ENCODE measurements at places on chromosomes 2 and 18. TPM values are rescaled to one million over a fixed set of nuclear protein-coding genes. Genes with fewer than 3 reads are reported as not detected.

GRCh38 chr2:129780316-129781270 is 198.9 kb upstream of the RAB6C start:
- H3K4me3 ChIP-seq, result no peak overlapping the region
- H3K4me1 ChIP-seq, result no peaks in the 10 kb centered on the region
- no peak overlapping the region for H3K27ac ChIP-seq

GRCh38 chr2:129456691-129457090 is 522.8 kb upstream of the RAB6C start:
- no peaks in the 10 kb centered on the region for H3K36me3 ChIP-seq
- no peaks in the 10 kb centered on the region for H3K4me1 ChIP-seq
- H3K4me3 ChIP-seq, result no peak overlapping the region
- H3K27me3 ChIP-seq, result no peaks in the 10 kb centered on the region

DNA sequence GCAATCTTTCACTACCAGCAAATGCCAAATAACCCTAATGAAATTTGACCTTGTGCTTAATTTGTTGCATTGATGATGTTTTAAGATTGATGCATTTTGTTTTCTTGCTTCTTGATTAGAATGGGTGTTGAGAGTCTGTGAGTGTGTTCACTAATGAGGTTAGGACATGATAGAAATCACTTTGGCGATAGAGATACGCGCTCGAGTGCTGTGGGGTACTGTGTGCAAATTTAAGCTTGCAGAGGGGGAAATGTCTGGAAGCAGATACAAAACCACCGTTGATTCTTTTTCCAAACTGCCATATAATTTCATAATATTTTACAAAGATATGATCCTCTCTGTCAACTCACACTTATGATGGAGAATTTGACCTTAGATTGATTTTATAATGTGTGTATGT is 200.9 kb downstream of the PIEZO2 start:
- H3K4me1 ChIP-seq, result no peaks in the 10 kb centered on the region
- no peak overlapping the region for H3K27ac ChIP-seq
- H3K4me3 ChIP-seq, result no peak overlapping the region
- no peak for DNase-seq
- H3K27me3 ChIP-seq, result no peaks in the 10 kb centered on the region
- no peaks in the 10 kb centered on the region for H3K36me3 ChIP-seq

GRCh38 chr2:46296216-46296839 is 879 bp upstream of the EPAS1 start:
- DNase-seq, result peak; percentile 75
- H3K4me1 ChIP-seq, result no peaks in the 10 kb centered on the region
- peak overlapping the region; percentile 86 for H3K27ac ChIP-seq
- H3K36me3 ChIP-seq, result no peaks in the 10 kb centered on the region

- H3K36me3 ChIP-seq, result no peaks in the 10 kb centered on the region
- H3K27me3 ChIP-seq, result no peaks in the 10 kb centered on the region
- no peak for DNase-seq
Measured at GRCh38 chr18:13424363-13424762, 205.8 kb downstream of the LDLRAD4 start.

The CCDC178 gene
- total RNA-seq, result 0.51 TPM

DNA sequence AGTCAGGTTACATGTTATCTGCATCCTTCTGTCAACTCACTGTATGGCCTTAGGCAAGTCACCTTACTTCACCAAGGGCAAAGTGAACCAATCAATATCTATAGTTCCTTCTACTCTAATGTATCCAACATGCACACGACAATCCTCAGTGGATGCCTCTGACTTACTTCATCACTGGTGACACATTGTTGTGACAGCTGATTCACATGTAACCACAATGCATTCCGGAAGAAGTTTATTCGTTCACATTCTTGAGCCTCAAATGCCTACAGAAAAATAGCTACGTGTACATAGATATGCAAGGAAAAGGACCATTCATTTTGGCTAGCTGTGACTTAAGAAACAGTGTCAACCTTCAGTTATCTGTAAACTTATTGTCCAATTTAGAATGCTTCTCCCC is 26.3 kb upstream of the EPG5 start:
- H3K36me3 ChIP-seq, result no peaks in the 10 kb centered on the region
- no peak for DNase-seq
- no peak overlapping the region for H3K4me3 ChIP-seq
- no peaks in the 10 kb centered on the region for H3K4me1 ChIP-seq
- H3K27ac ChIP-seq, result no peak overlapping the region
- no peaks in the 10 kb centered on the region for H3K27me3 ChIP-seq

DNA sequence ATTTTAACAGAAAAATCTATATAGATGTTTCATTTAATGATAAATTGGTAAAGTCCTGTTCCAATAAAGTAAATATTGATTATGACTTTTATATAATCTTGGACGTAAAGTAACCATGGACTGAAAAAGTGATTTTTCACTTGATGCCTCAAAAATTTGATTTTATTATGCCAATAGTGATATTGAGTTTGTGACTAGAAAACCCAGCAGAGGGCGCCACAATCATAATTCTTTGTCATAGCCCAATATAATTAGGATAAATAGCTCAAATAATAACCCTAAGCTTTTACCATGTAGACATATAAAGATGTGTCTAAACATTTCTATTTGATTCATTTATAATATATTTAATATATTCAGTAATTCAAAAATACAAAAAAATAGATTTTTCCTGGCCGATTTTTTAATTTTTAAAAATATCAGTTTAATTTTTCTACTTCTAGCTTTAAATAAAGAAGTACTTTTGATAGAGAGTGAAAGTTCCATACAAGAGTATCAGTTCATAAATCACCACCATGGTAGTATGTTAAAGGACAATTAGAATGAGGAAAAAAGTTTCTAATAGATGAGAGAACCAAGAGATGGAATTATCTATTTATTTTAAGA is 30.7 kb downstream of the CAMKMT start:
- H3K27me3 ChIP-seq, result no peaks in the 10 kb centered on the region
- no peaks in the 10 kb centered on the region for H3K4me1 ChIP-seq
- no peak overlapping the region for H3K4me3 ChIP-seq
- H3K27ac ChIP-seq, result no peak overlapping the region
- DNase-seq, result no peak
- H3K36me3 ChIP-seq, result no peaks in the 10 kb centered on the region

GRCh38 chr2:173252581-173252980 is 102.1 kb upstream of the CDCA7 start:
- H3K27me3 ChIP-seq, result no peaks in the 10 kb centered on the region
- no peak for DNase-seq
- no peaks in the 10 kb centered on the region for H3K36me3 ChIP-seq
- no peak overlapping the region for H3K4me3 ChIP-seq
- no peaks in the 10 kb centered on the region for H3K4me1 ChIP-seq

The TNS1 gene
- 104 TPM for total RNA-seq
